ENCODE measurements at places on chromosomes 4 and X. TPM values are rescaled to one million over a fixed set of nuclear protein-coding genes. Genes with fewer than 3 reads are reported as not detected.
A peak's percentile ranks its signal among the peaks of the same experiment; 100 is the strongest.

DNA sequence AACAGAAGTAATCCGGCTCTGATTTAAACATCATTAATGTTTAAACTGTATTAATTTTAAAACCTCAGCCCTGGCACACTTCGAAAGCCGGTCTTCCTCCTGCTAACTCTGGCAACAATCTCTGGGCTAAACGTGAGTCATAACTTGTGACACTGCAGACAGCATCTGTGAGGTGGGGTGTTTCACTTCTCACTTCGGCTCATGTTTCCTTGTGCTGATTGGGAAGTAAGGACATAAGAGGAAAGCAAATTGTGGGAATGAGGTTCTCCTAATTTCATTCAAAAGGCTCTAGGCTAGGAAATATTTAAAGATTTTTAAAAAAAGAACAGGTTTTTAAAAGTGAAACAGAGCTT lies 139.9 kb upstream of the USP9X start:
- H3K4me3 ChIP-seq = no peak overlapping the region
- no peaks in the 10 kb centered on the region for H3K36me3 ChIP-seq
- H3K27ac ChIP-seq = peak overlapping the region; percentile 58

DNA sequence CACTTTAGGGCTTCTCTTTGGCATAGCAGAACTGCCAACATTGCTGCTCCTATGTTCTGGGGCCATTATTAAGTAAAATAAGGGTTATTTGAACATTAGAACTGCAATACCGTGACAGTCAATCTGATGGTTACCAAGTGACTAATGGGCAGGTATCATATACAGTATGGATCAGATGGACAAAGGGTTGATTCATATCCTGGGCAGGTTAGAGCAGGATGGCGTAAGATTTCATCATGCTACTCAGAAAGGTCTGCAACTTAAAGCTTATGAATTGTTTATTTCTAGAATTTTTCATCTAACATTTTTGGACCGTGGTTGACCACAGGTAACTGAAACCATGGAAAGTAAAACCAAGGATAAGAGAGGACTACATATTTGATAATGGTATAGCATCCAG lies 40.9 kb downstream of the BRCC3 start:
- no peaks in the 10 kb centered on the region for H3K4me1 ChIP-seq
- no peak overlapping the region for H3K4me3 ChIP-seq
- H3K27ac ChIP-seq = no peak overlapping the region
- no peaks in the 10 kb centered on the region for H3K27me3 ChIP-seq

DNA sequence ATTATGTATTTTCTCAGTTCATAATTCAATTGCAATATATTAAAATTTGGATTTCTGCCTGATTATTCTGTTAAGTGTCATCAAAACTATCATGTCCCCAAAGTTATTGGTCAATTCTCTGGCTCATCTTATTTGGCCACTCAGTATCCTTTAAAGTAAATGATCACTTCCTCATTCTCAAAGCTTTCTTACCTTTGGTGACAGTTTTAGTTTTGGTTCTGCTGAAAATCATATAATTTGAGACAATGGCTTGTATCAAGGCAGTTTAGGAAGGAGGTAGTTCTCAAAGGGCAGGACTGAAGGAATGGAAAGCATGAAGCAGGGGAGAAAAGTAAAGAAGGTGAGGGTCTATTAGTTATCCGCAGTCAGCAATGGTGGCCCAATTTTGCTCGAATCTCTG lies 1832.1 kb downstream of the ARAP2 start:
- H3K36me3 ChIP-seq = no peaks in the 10 kb centered on the region
- H3K27me3 ChIP-seq = no peaks in the 10 kb centered on the region
- no peak overlapping the region for H3K27ac ChIP-seq
- no peak overlapping the region for H3K4me3 ChIP-seq

DNA sequence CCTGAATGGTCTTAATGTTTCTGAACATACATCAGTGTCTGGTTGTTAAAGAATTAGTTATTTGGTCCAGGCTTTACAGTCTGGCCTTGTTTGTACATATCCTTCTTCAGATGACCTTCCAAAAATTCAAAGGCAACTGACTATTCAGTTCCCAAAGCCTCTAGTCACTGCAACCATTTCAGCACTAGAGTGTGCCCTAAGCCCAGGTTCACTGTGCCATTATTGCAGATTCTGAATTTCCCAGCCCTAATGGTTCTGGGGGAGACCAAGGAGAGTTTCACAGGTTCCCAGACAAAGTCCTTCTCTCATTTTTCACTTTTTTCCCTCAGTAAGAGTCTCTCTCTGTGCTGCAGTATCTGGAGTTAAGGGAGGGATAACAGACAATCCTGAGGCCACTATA lies 235.8 kb downstream of the TRAM1L1 start:
- H3K4me3 ChIP-seq = no peak overlapping the region
- H3K36me3 ChIP-seq = no peaks in the 10 kb centered on the region
- no peaks in the 10 kb centered on the region for H3K4me1 ChIP-seq
- H3K27ac ChIP-seq = no peak overlapping the region

CDS1 gene
- total RNA-seq = 44.0 TPM

All from transverse colon (tissue), 4 donors.